ENCODE measurements at places on chromosomes 2 and 18.

DNA sequence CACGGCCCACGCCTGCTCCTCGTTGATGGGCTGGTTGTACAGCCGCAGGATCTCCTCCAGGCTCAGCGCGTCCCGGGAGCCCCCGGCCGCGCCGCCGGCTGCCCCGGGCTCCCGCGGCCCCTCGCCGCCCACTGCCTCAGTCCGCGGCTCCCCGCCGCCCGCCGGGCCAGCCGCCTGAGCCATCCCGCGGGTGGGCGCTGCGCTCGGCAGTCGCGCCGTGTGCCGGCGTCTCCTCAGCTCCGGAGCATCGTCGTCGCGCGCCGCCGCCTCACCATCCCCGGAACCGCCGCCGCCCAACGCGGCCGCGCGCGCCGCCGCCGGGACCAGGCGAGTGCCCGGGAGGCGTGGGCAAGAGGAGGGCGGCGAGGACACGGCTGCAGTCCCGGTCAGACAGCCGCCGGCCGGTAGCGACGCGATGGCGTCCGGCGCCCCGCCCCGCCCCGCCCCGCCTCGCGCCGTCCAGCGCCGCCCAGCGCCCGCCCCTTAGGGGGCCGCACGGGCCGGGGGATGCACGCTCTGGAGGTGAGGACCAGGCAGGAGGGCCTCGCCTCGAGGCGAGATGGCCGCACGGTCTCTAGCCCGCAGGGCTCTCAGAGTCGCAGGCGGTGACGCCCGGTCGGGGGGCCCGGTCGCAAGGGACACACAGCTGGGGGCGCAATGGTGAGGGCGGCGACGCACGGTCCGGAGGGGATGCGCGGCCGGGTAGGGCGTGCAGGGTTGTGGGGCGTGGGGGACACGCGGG, at the start of gene SPIRE1:
Gene SPIRE1 (minus strand): TSS at position 424 of the 742 bp plus-strand sequence. CDS start 241 bp downstream, at position 183.
- DNase-seq = no peak

DNA sequence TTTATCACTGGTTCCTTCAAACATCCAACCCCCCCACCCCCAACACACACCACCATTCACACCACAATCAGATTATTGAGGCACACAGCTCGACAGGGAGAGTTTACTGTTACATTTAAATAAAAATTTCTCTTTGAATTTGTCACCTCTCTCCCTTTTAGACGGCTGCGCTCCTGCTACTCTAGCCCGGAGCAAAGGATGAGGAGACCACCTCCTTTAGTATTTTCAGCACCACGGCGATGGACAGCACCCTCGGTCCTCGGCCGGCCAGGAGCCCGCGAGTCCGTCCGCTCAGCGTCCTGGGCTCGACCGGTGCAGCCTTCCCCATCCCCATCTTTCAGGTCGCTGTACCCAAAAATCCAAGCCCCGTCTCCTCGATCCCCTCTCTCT, 892 bp downstream of the CELF4 start:
- DNase-seq = no peak

DNA sequence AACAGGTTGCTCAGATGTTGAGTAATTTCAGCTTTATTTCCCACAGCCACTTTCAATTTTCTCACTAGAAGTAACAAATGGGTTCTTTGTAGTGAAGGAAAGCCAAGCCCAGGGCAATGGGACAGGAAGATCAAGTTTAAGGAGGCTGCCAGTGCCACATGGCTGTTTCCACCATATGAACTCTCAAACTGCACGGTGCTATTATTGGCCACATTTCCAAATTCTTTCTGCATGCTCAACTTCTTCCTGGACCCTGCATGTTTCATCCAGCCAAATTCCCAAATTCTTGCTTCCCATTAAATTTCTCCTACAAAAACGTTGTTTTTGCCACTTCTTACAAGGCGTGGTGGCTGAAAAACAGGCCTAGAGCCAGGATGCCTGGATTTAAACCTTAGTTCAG, 193.3 kb upstream of the SPHKAP start:
- DNase-seq = no peak

- DNase-seq = no peak
Measured at GRCh38 chr2:9037166-9037565, 33.7 kb upstream of the MBOAT2 start.

GRCh38 chr18:48455555-48456478, 46.6 kb upstream of the ZBTB7C start:
- DNase-seq = peak; percentile 99

- no peak for DNase-seq
Measured at GRCh38 chr2:45042401-45042800, 33.1 kb upstream of the SIX2 start.

GRCh38 chr2:201532686-201533304, 81.3 kb downstream of the STRADB start:
- peak; percentile 31 for DNase-seq

GRCh38 chr2:177808984-177809809, 263.4 kb downstream of the PDE11A start:
- DNase-seq = no peak

DNA sequence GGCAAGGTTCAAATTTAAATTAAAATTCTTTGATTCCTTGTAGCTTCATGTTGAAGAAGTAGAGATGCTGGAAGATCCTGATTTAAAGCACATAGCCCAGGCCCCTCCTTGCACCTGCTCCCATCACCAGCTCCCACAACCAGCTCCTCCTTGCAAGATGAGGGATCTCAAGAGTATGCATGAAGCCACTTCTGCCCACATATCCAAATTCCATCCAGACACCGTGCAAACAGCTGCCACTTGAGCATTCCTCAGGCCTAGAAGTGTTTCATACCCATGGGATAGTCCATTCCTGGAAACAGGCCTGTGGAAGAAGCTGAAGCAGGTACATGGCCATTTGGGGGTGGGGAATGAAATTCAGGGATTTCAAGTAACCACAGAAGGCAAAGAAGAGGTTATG, 32.4 kb upstream of the ITPRID2 start:
- no peak for DNase-seq

GRCh38 chr2:25279091-25279651, 62.6 kb downstream of the DNMT3A start:
- DNase-seq = peak; percentile 66

DNA sequence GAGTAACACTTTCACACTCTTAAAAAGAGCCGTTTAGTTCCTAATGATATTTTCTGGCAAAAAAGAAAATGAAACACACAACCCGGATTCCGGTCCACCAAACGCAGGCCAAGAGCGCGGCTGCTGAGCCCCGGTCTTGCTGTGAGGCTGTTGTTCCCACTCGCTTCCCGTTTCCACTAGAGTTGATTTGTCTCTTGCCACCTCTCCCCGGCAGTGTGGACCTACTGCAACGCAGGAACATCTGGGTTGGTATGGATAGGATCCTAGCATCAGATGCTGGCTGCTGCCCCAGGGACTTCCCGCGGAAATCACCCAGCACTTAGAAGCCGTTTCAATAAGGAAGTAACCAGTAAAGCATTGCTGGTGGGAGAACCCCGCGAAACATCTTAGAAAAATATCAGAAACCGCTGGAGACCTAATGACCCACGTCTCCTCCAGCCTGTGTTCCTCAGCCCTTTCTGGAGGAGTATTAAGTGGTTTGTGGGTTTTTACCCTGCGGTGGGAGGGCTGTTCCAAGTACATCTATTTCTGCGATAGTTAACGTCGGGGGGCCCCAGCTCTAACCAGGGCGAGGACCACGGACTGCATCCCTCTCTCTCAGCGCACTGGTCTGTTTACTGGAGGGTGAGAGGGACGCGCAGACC, 939 bp downstream of the DOCK10 start:
- no peak for DNase-seq

GRCh38 chr2:217987391-217987790, 15.4 kb downstream of the TNS1 start:
- no peak for DNase-seq

DNA sequence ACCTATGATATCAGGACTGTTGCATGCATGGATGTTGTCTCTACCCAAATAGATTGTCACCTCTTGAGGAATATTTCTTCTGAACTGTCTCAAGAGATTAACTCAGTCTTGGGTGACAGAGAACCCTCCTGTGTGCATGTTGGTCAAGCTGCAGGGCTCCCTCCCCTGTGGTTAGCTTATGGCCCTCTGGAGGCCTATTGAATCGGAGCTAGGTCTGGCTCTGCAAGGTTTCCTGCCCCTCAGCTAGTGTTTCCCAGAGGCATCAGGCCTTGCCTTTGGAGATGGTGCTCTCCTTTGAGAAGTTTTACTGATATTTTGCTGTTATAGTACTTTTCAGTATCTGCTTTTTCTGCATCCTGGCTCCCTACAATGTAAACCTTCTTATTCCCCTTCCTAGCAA, 769.2 kb upstream of the FAM98A start:
- no peak for DNase-seq

- no peak for DNase-seq
Measured at GRCh38 chr18:68841301-68841700, 43.4 kb downstream of the CCDC102B start.

GRCh38 chr2:56008661-56009431, 85.3 kb upstream of the EFEMP1 start:
- no peak for DNase-seq

- DNase-seq = no peak
Measured at GRCh38 chr18:40437517-40437916, 1517.5 kb upstream of the PIK3C3 start.

GRCh38 chr2:231315896-231316295, 79.6 kb upstream of the B3GNT7 start:
- DNase-seq = no peak

- DNase-seq = no peak
Measured at GRCh38 chr2:35973132-35973736, 382.3 kb upstream of the CRIM1 start.

DNA sequence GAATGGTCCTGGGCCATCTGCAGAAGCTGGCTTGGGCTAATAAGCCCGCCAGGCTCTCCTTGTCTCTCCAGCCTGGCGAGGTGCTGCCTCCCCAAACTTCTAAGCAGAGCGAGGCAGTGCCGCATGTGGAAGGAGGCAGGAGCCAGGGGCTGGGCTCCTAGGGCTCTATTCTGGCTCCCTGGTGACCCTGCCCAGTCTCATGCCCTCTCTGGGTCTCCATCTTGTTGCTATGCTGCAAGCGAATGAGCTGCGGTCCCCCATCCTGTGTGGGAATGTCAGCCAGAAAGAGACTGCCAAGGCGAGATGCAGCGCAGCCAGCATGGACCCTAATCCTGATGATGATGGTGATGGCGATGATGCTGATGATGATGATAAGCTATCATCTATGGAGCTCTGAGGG, 48.7 kb downstream of the TNS1 start:
- DNase-seq = no peak

GRCh38 chr18:71919211-71919610, 624.9 kb downstream of the CBLN2 start:
- DNase-seq = no peak

DNA sequence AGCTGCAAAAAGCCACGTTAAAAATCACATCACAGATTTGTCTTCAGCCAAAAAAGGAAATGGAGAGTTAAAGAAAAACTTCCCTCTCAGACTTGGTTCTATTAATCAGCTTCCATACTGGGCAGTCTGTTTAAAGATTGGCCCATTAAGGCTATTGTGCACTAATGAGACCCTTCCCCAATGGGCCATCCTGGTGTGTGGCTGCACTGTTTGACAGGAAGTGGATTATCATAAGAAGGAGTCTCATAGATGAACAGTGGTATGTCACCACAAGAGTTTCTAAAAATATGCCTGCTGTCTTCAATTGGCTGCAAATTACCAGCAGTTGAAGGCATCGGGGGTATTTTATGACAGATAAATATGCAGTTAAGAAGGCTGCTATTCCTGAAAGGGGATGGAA, 247.6 kb upstream of the THSD7B start:
- no peak for DNase-seq

GRCh38 chr18:76496194-76496890, 1.3 kb upstream of the ZNF516 start:
- no peak for DNase-seq

DNA sequence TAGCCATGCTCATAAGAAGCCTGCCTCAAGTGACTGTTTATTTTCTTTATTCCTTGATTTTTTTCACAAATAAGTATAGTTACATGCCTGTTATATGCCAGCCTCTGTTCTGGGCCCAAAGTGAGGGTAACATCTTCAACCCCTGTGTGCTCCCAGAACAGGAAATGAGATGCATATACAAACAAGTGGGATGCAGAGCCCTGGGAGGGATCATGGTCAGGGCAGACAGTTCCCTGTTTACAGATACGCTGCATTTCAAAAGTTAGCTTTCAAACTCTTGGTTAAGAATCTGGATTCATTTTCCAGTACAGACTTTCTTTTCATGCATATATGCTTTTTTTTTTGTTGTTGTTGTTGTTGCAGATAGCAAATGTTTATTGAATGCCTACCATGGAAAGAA, 24.4 kb downstream of the GPR39 start:
- no peak for DNase-seq

DNA sequence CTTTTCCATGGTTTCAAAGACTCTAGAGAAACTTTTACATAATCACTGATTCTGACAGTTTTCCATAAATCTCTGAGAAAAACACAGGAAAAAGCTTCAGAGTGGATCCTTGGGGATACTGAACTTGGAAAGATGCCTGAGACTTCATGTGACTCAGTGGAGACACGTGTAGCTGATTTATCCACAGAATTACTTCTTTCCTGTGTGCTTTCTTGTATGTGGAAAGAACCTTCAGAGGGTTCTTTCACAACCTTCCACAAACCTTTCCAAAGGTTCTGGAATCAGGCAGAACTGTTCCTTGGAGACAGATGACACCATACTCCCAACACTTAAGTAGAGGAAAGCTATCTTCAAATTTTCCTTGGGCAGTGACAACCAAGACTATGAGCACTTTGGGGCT, 207.2 kb downstream of the RND3 start:
- no peak for DNase-seq

GRCh38 chr2:234422273-234422732, 74.6 kb downstream of the ARL4C start:
- DNase-seq = peak; percentile 90

DNA sequence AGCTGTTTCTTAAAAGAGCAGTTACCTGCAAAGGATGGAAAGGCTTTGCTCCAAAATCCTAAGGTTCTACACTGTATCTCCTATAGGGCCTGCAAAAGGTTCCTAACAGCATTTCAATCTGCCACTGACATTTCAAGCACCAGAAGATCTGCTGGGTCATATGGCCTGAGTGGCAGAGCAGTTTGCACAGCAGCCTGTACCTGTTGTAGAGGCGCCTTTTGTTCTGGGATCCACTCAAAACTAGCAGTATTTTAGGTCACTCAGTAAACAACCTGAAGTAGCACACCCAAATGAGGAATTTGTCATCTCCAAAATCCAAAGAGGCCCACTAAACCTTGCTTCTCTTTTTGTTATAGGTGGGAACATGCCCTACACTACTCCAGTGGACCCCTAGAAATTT, 6.2 kb downstream of the FAM210A start:
- no peak for DNase-seq

DNA sequence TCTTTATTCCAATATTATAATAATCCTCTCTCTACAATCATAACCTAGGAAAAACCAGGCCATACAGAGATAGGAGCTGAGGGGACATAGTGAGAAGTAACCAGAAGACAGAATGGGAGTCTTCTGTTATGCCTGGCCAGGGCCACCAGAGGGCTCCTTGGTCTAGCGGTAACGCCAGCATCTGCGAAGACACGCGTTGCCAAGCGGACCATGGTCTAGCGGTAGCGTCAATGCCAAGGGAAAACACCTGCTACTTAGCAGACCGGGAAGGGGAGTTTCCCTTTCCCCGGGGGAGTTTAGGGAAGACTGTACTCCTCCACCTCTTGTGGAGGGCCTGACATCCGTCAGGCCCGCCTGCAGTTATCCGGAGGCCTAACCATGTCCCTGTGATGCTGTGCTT, 36.6 kb downstream of the ARL6IP6 start:
- no peak for DNase-seq
